ENCODE measurements at places on chromosomes 3 and 15.

DNA sequence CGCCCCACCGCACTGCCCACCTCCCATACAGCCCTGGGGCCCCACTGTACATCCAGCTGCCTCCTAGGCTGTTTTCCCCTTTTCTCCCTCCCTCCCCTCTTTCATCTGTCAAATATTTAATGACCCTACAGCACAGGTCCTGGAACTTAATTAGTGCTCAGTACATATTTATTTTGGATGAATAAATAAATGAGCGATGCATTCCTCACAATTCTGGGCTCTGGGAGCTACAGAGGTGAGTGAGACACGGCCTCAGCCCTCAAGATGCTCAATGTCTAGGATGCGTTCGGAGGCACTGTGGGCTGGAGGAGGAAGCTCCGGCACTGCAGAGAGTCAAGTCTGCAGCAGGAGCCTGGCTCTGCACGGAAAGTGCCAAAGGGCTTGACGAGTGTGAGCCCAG is 175.0 kb downstream of the FAM43A start:
- DNase-seq: no peak

- no peak for DNase-seq
These were observed 74.1 kb upstream of the FRMD4B start for GRCh38 chr3:69460034-69460433.

DNA sequence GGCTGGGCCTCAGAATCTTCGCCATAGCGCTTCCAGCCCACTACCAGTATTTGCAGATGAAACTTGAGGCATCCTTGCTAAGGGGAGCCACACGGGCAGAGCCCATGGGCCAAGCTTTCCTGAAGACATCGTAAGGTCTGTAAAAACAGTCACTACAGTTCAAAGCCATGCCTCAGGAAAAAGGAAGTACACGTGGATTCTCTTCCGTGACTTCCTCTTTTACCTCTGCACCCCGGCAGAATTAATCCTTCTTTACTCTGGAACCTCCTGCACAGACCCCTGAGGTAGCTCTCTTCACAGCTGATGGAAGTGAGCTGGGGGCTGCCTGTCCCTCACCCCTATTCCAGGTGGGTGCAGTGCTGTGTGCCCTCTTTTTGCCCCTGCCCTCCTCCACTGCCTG is 129.2 kb downstream of the CHDH start:
- DNase-seq: no peak

DNA sequence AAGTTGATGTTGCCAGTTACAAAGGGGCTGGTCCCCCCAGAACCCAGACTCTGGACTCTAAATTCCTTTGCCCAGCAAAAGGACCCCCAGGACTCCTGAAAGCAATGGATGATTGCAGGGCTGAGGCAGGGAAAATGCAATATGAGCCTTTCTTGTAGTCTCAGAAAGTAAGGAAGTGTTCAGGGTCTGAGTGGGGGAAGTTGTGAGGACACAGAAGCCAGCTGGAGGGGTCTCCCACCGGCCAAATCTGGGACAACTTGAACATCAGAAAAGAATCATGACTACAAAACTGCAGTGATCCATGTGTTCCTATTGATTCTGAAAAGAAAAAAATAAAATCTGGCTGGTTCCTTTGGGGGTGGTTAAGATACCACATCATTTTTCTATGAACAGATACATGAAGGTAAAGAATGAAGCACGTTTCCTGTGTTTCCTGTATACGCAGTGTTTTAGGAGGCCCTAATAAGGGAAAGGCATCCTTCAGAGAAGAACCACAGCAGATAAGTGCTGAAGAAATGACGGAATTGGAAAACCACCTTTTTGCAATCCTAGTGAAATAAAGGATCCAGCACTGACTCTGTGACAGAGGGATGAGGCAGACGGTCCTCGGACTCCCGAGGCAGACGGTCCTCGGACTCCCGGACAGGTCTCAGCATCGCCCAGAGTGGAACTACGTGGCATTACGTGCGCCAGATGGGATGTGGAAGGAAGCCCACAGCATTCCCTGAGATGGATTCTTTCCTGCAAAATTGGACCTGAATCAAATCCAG is 22.2 kb upstream of the GRIP2 start:
- no peak for DNase-seq

GRCh38 chr3:123816673-123817207 is 67.4 kb downstream of the MYLK start:
- DNase-seq: no peak

All from activated CD8-positive, alpha-beta memory T cell treated with anti-CD3 and anti-CD28 coated beads for 48 hours (primary cell).